ENCODE measurements at places on chromosomes 16 and 17.

GRCh38 chr16:67430977-67431774 is at the start of gene HSD11B2:
Gene HSD11B2 (plus strand): TSS chr16:67431121. CDS start chr16:67431249, 128 bp downstream.
- DNase-seq: peak; percentile 57

DNA sequence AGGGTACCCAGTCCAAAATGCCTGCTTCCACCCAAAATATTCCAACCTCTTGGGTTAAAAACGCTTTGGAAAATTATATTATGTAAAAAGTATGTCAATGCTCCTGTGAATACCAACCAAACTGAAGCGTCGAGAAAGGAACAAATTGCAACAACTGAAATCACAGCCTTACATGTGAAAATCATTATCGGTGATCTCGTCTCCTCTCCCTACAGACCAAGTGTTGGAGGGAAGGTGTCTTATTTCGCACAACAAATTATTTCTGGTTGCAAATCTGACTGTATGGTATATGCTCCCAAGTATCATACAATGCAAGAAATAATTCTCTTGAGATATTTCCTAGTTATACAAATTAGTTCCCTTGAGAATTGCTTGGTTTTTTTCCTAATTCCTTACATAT is 89.3 kb upstream of the CDYL2 start:
- no peak for DNase-seq

GRCh38 chr17:39812466-39812865 is 51.6 kb downstream of the IKZF3 start:
- no peak for DNase-seq

GRCh38 chr17:4711661-4712181 is 1.3 kb downstream of the ARRB2 start:
- no peak for DNase-seq

- no peak for DNase-seq
Observed at GRCh38 chr17:38327936-38328335, 15.8 kb downstream of the GPR179 start.

GRCh38 chr17:30921544-30922196 is at the start of gene ADAP2:
Gene ADAP2 (plus strand): TSS chr17:30921945. CDS start chr17:30922015, 70 bp downstream.
- no peak for DNase-seq

DNA sequence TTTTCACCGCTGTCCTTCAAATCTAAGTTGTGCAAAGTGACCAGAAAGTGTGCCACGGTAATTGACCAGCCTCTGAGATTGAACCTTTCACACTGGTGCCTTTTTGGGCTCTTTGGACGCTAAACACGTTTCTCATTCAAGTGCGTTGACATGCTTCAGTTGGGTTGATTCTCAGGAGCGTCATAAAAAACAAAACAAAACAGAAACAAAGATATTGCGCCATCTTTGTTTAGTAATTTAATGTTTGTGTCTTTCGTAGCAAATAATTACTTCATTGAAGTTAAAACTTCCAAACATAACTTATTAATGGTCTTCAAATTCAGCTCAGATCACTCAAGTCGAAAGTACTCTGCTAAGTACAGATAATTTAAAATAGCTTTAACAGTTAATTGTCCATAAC is 80.2 kb downstream of the OR1D5 start:
- no peak for DNase-seq

- DNase-seq: peak; percentile 25
Observed at GRCh38 chr17:35212668-35213067, 18.5 kb upstream of the SLC35G3 start.

DNA sequence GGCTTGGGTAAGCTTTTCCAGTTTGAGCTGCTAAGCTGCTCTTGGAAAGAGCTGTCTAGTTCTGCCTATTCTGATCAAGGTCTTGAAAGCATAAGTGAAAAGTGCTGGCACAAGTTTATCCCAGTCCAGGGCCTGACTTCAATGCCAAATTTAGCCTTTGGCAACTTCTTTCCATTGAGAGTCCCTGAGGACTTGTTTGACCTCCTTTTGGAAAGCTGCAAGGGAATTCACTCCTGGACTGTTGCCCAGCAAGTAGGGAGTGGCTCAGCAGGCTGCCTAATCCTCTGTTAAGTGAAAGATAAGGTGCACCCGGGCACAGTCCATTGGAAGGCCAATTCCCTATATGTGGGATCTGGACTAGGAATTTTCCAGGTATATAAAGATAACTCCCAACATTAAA is 16.0 kb upstream of the TANC2 start:
- DNase-seq: no peak

DNA sequence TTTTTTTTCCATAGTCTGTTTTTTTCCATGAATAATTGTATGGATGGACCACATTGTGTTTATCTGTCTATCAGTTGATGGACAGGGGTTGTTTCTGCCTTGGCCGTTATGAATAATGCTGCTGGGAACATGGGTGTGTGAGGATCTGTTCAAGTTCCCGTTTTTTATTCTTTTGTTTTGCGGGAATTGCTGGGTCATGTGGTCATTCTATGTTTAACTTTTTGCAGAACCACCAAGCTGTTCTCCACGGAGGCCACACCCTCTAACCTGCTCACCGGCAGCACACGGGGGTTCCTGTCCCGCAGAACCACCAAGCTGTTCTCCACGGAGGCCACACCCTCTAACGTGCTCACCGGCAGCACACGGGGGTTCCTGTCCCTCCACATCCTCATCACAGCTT is 5.9 kb upstream of the MSLN start:
- no peak for DNase-seq

DNA sequence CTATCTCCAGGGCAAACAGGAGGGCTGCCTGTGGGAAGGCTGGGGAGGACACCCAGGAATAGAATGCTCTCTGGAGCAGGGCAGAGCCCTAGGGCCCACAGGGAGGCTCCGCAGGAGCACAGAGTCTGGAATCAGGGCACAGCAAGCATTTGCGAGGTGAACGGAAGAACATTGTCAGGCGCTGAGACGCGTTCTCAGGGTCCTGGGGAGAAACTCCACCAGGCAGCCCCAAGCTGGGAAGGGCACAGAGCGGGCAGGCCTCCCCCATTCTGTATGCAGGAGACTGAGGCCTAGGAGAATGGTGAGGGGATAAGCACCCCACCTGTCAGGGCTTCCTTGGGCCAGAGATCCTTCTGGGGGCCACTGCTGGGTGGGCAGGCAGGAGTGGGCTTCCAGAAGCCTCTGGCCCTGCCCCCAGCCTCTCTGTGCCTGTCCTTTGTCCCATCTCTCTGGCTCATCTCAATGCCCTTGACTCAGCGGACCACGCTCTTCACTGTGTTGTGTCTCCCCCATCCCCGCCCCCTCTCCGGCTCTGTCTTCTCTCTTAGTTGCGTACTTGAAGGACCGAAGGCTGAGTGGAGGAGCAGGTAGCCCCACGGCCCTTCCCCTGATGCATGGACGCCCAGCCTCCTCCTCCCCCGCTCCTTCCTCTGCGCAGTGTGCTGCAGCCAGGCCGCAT is 5.1 kb upstream of the SETD6 start:
- DNase-seq: no peak

GRCh38 chr16:9610727-9611126 is 519.3 kb downstream of the HAPSTR1 start:
- no peak for DNase-seq

DNA sequence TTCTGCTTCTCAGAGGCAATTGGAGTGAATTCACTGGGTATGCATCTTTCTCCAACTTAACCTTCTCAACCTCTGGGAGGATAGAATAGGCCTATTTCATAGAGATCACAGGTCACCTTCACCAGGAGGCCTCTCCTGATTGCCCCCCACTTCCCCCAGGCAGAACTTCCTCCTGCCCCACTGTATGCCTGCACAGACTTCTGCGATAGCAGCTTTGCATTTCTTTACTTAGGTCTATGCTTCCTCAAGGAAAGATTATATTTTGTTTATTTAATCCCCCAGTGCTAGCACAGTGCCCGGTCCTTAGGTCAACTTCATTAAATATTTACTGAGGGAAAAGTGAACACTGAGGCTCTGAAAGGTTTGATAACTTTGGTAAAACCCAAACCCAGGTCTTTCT is 19.9 kb downstream of the MYO18A start:
- DNase-seq: no peak

DNA sequence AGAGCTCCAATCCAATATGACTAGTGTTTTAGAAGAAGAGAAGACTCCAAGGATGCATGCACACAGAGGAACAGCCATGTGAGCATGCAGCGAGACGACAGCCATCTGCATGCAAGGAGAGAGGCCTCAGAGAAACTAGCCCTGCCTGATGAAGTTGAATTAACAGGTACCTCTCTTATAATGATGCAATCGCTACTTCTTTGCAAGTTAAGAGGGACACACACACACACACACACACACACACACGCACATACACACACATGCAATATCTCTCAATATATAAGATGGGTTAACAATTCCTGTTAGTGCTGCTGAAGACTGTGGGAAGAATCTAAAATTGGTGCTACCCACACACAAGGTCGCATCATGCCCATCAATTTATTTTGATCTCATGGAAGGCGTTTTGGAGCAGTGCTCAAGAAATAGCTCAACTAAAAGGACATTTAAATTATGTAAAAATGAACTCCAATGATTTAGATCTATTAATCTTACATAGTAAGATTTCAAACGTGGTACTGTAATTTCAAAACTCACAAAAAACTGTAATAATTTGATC is 7.0 kb upstream of the GINS3 start:
- DNase-seq: no peak

GRCh38 chr16:4351880-4352279 is 759 bp upstream of the PAM16 start:
- no peak for DNase-seq

- DNase-seq: no peak
Observed at GRCh38 chr16:12758670-12759558, 44.8 kb downstream of the CPPED1 start.

DNA sequence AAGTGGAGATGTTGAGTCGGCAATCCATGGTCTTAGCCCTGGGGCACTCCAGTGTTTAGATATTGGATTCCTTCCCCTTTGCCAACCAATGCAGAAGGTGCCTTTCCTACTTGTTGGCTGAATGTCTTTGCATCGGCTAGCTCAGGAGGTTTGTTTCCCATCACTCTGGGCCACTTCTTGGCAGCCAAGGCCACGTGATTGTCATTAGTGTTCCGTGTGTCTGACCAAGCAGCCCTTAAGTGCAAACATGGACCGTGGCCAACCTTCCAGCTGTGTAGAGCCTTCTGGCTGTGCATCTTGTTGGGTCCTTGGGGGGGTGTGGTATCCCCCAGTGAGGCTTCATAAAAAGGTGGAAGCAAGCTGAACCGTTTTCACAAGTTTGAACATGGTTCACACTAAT is 66.0 kb downstream of the GNAO1 start:
- DNase-seq: no peak

- no peak for DNase-seq
Observed at GRCh38 chr17:2023256-2023655, 1.9 kb downstream of the RTN4RL1 start.

DNA sequence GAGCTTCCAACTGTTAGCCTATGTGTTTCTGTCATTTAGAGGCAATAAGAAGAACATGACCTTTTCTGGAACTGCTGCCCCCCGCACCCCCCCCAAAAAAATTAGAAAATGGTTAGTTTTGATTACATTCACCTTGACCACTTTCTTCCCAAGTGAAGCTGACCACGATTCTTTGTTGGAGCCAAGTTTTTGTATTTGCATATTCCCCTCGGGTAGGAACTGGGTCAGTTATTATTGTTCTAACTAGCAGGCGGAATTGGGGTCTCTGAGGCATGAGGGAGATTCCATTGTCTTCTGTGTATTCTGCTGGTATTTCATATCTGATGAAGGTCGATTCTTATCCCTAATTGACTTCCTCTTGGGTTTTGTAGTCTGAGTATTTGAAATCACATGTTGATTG is 231.6 kb downstream of the PRKCA start:
- no peak for DNase-seq

DNA sequence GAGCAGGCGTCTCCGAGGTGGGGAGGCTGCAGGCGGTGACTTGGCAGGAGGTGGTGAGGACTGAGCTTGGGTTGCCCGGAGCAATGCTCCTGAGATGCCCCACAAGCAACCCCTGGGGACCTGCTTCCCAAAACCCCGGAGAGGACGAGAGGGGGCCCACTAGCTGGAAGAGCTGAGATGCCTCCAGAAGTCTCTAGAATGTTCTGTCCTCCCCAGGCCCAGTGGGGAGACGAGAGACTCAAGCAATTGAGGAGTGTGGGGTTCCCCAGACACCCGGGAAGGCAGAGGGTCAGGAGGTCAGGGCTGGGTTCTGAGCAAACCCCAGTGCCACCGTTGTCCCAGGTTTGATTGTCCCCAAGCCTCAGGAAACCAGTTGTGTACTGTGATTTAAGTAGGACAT is 21.2 kb upstream of the ATP2C2 start:
- DNase-seq: no peak

DNA sequence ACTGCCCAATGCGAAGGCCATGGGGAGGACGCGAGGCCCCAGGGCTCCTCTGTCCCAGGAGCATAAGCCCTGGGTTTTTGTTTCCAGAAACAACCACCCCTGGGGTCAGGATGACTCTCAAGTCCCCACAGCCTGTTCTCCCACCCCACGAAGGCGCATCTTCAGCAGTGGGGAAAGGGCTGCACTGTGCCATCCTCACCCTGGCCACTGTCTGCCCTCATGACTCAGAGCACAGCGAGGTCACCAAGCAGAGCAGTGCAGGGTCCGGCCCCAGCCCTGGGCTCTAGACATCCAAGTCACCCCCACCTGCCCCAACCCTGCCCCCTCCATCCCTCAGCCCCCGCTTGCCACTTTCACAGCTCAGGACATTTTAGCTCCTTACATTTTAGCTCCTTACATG is 22.7 kb upstream of the KSR1 start:
- DNase-seq: no peak

DNA sequence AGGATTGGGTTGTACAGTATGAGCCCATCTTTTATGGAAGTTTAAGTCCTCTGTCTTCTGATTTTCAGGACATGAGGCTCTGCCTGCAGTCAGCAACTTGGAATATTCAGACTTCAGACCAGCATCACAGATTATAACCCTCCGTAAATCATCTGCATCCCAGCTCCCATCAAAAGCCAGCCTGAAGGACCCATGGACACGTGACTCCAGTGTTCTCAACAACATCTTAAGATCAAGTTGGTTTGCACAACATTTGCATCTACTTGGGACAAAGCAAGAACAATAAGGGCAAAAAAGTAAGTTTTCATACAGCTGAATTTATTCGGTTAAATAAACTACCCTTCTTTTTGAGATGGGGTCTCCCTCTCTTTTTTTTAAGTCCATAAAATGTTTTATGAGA is 12.7 kb downstream of the TMC5 start:
- no peak for DNase-seq

- DNase-seq: no peak
Observed at GRCh38 chr17:69061721-69062556, 1.2 kb upstream of the ABCA9 start.

- DNase-seq: no peak
Observed at GRCh38 chr16:82874271-82874670, 247.5 kb downstream of the CDH13 start.

- DNase-seq: no peak
Observed at GRCh38 chr16:30841332-30841731, 52.5 kb downstream of the BCL7C start.

DNA sequence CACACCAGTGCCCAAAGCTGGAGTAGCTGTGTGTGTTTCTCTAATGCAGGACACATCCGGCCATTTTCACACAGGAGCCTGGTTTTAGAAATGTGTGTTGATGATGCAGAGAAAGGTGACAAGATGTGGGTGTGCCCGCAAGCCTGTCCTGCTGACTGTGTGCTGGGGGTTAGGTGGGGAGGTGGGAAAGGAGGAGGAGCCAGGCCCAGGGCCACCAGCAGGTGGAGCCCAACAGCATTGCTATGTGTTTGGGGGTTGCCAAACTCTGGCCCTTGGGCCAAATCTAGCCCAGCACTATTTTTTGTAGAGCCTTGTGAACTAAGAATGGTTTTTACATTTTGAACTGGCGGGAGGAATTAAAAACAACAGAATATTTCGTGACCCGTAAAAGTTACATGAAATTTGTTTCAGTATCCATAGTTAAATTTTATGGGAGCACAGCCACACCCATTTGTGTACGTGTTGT is 61.7 kb upstream of the LGALS9 start:
- peak; percentile 58 for DNase-seq

GRCh38 chr17:52419229-52419641 is 260.7 kb upstream of the CA10 start:
- DNase-seq: no peak

Measured in activated naive CD4-positive, alpha-beta T cell treated with anti-CD3 and anti-CD28 coated beads, Interleukin-2, amount 10 ng/mL, durations not matched to agents 7 days and 5 days (primary cell).